HAP-1 (cell line): ENCODE measurements at places on chromosomes 5 and 9.

- peak; percentile 43 for DNase-seq
Observed at GRCh38 chr9:123438321-123438720, 82.3 kb downstream of the CRB2 start.

- no peak for DNase-seq
Observed at GRCh38 chr9:130027533-130028365, 15.2 kb downstream of the FNBP1 start.

GRCh38 chr9:89802781-89803355, 198.1 kb downstream of the GADD45G start:
- DNase-seq, result no peak

- DNase-seq, result no peak
Observed at GRCh38 chr5:123950701-123951581, 439.0 kb downstream of the CSNK1G3 start.

DNA sequence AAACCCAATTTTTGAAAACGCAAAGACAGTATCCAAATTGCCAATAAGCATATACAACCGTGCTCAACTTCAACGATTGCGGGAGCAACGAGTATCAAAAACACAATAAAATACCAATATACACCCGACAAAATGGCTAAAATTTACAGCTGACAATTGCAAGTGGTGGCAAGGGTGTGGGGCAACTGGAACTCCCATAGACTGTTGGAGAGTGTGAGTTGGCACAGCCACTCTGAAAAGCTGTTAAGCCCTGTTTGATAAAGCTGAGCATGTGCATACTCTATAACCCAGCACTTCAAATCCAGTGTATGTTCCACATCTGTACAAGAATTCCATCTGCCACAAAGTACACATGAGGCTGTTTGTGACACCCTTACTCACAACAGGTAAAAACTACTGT, 20.3 kb upstream of the NKD2 start:
- DNase-seq, result no peak

GRCh38 chr5:127019928-127020327, 10.4 kb downstream of the MARCHF3 start:
- DNase-seq, result no peak

- no peak for DNase-seq
Observed at GRCh38 chr9:70040376-70040903, 3.2 kb upstream of the MAMDC2 start.

DNA sequence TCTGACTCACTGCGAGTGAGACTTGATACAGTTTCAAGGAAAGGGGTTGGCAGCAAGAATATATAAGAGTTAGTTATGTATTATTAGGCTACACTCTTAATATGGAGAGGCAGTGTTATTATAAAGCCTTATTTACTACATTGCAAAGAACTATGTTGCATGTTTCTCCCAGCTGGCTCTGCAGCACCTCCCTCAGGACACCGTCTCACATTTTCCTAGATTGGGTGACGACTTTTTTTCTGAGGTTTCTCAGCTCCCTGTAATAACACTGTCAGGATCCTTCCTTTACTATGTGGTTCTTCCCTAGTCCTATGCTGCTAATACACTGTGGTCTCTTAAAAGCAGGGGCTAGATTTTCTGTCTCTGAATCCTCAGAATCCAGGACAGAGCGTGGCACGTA, 153.7 kb downstream of the INSYN2B start:
- DNase-seq, result no peak

- DNase-seq, result no peak
Observed at GRCh38 chr9:114689813-114690212, 7.8 kb upstream of the TEX48 start.

DNA sequence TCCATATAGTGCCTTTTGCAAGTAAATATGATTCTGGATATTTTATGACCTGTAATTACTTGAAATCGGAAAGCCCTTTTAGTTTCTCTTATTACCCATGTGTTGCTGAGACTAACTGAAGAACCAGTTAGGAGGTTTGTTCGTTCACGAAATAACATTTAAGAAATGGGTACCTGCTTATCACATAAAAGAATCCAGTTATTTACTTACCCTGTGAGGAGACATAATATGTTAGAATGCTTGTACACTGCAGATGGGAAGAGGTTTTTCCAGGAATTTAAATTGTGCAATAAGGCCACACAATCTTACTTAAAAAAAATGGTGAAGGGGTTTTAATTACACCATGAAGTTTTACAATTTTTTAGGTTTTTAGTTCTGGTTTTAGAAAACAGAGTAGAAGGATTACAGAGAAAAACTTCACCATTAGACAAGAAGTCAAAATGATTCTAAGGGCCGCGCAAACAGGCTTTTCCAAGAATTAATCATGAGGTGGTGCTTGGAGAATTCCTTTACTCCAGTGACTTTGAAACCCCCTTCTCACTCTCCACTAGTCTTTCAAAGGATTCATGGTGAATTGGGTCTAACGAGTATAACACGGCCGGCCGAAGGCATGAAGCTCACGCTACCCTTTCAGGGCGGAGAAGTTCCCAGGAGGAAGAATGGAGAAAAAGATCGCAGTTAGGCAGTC, 1.1 kb upstream of the PTGER4 start:
- peak; percentile 60 for DNase-seq

- no peak for DNase-seq
Observed at GRCh38 chr9:75657015-75657414, 233.5 kb upstream of the PCSK5 start.

DNA sequence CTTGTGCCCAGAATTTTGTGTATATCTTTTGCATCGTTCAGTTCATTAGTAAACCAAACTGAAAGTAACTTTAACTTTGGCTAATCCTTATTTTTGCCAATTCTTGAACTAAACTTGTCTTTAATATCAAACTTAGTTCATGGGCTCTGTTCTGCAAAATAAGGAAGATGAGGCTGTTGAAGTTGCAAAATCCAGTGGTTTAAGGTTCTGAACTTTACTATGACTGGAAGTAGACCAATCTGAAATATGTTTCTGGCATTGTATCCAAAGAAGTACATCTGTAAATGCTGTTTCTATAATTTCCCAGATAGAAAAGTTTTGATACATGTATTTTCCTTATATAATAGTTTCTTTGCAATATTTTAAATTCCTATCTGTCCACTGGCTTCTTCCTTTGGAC, 238.1 kb downstream of the CETN3 start:
- DNase-seq, result no peak

- no peak for DNase-seq
Observed at GRCh38 chr5:59819806-59820205, 73.7 kb downstream of the PDE4D start.

DNA sequence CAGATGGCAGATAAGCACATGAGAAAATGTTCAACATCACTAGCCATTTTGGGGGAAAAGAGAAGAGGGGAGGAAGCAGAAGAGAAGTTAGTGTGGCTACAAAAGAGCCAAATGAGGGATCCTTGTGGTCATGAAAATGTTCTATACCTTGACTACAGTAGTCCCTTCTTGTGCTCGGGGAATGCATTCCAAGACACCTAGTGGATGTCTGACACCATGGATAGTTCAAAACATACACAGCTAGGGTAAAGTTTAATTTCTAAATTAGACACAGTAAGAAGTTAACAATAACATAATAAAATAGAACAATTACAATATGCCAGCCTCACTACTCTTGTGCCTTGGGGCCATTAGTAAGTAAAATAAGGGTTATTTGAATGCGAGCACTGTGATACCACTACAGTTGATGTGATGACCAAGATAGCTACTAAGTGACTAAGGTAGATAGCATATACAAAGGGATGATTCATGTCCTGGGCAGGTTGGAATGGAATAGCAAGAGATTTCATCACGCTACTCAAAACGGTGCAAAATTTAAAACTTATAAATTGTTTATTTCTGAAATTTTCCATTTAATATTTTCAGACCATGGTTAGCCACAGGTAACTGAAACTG, 344.1 kb downstream of the NR2F1-AS1 start:
- no peak for DNase-seq

DNA sequence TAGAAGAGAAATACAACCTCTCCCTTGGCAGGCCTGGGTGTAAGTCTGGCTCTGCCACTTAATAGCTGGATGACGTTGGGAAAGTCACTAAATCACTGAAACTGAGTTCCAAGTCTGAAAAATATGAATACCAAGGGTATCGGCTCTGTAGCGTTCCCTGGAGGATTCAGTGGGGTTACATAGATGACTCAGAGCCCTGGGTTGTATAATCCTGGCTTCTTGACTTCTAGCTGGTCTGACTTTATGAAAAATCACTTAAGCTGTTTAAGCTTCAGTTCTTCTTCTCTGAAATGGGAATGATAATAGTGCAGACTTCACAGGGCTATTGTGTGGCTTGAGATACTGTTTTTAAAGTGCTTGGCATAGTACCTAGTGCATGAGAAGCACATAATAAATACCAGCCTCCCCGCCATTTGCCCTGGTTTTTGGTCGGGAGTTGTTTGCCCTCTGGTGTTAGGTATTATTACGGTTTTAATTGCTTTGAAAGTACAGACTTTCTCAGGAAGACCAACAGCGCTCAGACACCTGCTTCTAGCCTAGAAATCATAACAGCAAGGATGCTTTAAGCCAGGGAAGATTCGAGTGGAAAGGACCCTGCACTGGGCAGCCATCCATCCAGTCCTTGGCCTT, 43.0 kb downstream of the CYFIP2 start:
- DNase-seq, result no peak
